ENCODE measurements at places on chromosomes 2 and 18.

GRCh38 chr2:234829074-234829455 lies 122.8 kb upstream of the SH3BP4 start:
- no peak for DNase-seq

DNA sequence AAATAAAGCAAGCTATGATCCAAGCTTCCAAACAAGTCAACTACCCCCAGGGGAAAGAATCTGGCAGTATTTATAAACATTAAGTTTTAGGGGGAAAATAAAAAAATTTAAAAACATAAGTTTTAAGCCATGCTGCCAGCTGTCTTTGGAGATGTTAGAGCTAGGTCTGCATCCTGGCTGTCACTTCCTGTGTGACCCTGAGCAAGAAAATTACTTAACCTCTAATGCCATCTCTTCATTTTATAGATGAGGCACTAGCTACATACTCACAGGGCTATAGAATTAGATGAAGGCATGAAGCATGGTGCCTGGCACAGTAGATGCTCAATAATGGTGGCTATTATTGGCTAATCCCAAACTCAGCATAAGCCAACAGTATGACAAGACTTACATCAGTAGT lies 28.1 kb downstream of the STARD7 start:
- DNase-seq: no peak

GRCh38 chr2:33707312-33707711 lies 108.2 kb upstream of the FAM98A start:
- DNase-seq: no peak

DNA sequence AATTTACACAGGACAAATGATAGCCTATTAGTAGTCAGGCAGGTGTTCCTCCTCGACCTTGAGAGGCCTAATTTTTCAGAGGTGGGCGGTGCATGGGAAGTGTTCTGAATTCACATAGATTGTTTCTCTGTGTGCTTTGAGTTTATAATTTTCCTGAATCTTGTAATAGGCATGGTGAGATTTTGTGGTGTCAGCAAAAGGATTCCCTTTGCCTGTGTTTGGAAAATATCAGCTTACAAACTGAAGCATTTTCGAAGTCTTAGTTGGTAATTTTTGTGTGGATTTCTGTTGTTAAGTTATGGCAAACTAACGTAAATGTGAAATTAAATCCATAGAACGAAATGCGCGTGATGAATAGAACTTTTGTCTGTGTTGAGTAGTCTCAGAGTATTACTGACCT lies 194.0 kb upstream of the RBMS1 start:
- no peak for DNase-seq

GRCh38 chr18:76988827-76989646 lies 143.5 kb downstream of the MBP start:
- DNase-seq: no peak

DNA sequence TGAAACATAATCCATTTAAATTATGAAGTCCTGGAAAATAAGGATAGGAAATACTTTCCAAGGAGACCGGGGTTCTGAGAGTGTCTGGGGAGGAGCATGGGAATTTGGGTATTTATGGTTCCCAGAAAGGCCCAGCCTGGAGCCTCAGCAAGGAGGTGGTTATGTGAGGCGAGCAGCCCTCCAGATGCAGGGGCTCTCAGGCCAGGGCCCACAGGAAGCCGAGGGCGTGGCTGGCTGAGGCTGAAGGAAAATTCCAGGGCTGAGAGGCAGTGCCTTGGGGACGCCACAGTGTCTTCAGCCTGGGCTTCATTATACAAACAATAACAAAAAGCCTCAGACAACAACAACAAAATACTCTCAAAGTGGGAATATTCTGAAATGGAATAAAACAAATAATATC lies 86.9 kb upstream of the SERPINE2 start:
- DNase-seq: no peak

GRCh38 chr2:188391354-188391753 lies 99.7 kb downstream of the GULP1 start:
- DNase-seq: no peak

DNA sequence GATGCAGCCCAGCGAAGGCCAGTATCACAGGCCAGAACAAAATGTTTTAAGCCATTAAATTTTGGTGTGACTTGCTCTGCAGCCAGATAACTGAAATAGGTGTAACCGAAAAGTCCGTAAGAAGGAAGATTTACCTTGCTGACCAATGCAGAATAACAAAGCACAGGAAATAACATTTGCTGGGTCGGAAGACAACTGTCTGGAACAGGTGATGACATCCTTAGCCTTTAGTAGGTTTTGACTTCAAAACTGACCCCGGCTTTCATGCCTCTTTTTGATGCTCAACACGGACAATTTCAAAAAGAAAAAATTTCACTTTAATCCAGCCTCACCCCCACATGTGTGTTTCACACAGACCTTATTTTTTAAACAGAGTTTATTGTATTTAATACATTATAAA lies 93.7 kb downstream of the KCTD1 start:
- no peak for DNase-seq

GRCh38 chr18:6591491-6591890 lies 138.0 kb upstream of the ARHGAP28 start:
- no peak for DNase-seq

- no peak for DNase-seq
Measured at GRCh38 chr2:238027591-238028415, 33.0 kb upstream of the SCLY start.

GRCh38 chr18:23844991-23845680 lies 155.9 kb downstream of the LAMA3 start:
- no peak for DNase-seq

DNA sequence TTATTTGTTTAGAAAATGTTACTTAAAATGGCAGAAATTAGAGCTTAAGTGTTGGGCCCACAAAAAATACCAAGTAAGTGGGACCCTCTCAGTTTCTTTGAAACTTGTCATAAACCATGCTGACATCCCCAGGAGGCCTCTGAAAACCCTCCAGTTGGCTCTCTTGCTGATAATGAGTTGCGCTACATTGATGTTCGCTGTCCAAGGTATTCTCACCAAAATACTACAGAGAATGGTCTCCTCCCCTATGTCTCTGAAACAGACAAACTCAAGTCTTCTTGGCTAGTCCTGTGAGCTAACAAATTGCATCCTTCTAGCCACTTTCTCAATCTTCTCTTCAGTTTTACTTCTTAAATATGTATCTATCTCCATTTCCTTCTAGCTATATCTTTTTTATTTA lies 669.4 kb downstream of the IRS1 start:
- no peak for DNase-seq

- DNase-seq: no peak
Measured at GRCh38 chr2:124875627-124876244, 850.6 kb downstream of the CNTNAP5 start.

GRCh38 chr18:1294229-1294628 lies 389.6 kb downstream of the ADCYAP1 start:
- DNase-seq: no peak
